Fibroblast of gingiva (primary cell): ENCODE measurements at places on chromosomes 4 and X.
A peak's percentile ranks its signal among the peaks of the same experiment; 100 is the strongest.

GRCh38 chrX:35809781-35810180, 11.6 kb downstream of the MAGEB16 start:
- DNase-seq, result no peak

DNA sequence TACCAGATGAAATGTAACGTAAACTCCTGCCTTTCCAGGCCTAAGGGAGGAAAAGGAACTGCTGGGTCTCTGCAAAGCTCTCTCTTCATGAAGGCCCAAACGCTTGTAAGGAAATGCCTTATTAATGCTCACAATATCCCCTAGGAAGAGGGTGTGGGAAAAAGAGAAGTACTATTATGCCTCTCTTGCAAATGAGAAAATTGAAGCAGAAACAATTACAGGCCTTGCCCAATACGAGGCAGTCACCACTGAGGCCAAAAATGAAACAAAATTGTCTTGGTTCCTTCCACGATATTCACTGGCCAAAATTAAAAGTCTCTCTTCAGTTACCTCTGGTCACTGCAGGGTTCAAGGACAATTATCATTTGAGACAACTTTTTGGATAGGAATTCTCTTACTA, 3.2 kb downstream of the SCARB2 start:
- no peak for DNase-seq

- peak; percentile 73 for DNase-seq
Measured at GRCh38 chr4:127240764-127241105, 392.0 kb upstream of the INTU start.

- DNase-seq, result peak; percentile 68
Measured at GRCh38 chr4:146134761-146135445, 40.6 kb upstream of the LSM6 start.

GRCh38 chrX:40207626-40208025, 109.9 kb upstream of the BCOR start:
- DNase-seq, result no peak

GRCh38 chr4:21835712-21836111, 112.9 kb downstream of the KCNIP4 start:
- DNase-seq, result no peak

GRCh38 chrX:40043895-40044294, 53.9 kb downstream of the BCOR start:
- DNase-seq, result no peak

DNA sequence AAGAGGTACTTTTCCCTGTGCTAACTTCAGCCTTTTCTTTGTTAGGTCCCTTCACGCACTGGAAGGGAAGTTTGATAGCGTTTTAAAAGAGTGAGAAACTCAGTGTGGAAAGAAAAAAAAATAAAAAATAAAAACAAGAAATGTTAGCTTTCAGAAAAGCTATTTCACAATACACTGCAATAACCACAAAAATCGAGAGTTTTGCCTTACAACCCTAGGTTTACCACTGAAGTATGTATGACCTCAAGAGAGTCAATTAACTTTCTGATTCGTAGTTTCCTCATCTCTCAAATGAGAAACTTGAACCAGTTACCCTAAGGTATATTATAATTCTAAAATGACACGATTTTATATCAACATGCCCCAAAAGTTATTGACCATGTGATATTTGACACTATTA, 93.9 kb upstream of the JADE1 start:
- DNase-seq, result peak; percentile 88

GRCh38 chrX:48468693-48469691, 1.1 kb downstream of the SLC38A5 start:
- DNase-seq, result no peak

DNA sequence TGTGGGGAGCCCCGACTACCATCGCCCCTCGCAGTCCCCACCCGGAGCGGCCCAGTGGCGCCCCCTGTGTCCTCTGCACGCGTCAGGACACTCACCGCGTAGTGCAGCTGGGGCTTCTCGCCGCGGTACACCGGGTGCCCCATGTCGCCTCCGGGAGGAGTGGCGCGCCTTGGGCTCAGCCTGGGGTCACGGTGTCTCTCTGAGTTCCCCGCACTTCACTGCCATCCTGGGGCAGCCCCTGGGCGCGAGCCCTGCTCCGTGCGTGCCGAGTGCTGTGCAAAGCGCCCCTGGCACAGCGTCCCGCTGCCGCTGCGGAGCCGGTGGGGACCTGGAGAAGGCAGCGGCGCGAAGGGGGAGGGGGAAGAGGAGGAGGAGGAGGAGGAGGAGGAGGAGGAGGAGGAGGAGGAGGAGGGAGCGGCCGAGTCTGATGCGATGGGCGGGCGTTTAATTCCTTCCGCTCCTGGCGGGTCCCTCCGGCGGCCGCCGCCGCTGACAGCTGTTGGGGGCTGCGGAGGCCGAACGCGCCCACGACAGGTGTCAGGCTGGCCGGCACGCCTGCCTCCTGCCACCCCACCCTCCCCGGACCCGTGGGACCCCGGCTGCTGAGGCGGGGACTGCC, 134.3 kb downstream of the AMELX start:
- DNase-seq, result peak; percentile 15

GRCh38 chr4:146178126-146178525, 2.6 kb downstream of the LSM6 start:
- no peak for DNase-seq

GRCh38 chr4:19241895-19242294, 1009.8 kb upstream of the SLIT2 start:
- DNase-seq, result no peak

- no peak for DNase-seq
Measured at GRCh38 chr4:24949970-24950369, 37.1 kb upstream of the CCDC149 start.

DNA sequence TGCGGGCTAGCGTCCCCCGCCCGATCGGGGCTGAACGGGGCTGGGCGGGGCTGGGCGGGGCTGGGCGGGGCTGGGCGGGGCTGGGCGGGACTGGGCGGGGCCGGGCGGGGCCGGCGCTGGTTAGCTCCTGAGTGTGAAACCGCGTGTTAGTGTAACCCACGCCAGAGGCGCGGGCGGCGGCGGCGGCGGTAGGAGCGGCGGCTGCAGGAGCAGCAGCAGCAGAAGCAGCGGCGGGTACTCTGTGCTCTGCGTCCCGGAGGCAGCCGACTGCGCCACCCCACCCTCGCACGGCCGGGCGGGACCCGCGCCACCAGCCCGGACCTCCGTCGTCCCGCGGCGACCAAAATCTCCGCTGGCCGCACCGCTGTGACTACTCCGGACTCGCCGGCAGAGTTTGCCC, 128.1 kb downstream of the LAS1L start:
- no peak for DNase-seq

DNA sequence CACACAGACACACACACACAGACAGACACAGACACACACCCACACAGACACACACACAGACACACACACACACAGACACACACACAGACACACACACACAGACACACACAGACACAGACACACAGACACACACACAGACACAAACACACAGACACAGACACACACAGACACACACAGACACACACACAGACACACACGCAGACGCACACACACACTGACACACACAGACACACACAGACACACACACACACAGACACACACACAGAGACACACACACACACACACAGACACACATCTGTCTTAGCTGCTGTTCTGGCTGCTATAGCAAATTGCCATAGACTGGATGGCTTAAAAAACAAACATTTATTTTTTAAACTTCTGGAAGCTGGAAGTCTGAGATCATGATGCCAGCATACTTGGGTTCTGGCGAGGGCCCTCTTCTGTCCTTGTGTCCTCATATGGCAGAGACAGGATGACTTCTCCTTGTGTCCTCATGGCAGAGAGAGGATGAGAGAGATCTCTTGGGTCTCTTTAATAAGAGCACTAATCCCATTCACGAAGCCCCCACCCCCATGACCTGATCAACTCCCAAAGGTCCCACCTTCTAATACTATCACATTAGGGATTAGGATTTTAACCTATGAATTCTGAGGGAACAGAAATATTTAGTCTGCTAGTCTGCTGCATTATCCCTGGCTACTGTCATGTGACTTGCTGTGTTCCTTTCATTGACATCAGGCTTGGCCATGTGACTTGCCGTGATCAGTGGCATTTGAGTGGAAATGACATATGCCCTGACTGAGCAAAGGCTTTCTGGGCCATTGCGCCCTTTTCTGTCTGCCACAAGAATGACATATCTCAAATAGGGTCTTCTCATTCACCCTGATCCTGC, 32.7 kb upstream of the RASGEF1B start:
- no peak for DNase-seq

- DNase-seq, result no peak
Measured at GRCh38 chr4:79920163-79920853, 152.7 kb downstream of the ANTXR2 start.

DNA sequence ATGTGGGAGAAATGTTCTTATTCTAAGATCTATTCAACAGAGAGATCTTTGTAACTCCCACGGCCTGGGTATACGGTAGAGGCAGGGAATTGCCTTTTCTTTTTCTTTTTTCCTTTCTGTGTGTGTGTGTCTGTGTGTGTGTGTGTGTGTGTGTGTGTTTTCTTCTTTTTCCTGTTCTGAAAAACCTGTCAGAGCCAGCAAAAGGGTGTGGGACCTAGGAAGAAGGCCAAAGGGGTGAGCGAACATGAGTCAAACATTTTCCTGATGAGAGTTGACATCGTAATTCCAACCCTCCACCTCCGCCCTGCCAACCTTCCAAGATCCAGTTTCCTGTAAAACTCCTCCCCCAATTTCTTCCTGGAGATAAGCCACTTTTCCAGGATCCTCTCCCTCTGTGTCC, 2.8 kb upstream of the CHIC2 start:
- peak; percentile 68 for DNase-seq
